ENCODE measurements at places on chromosomes 4 and X. TPM values are rescaled to one million over a fixed set of nuclear protein-coding genes. Genes with fewer than 3 reads are reported as not detected.

Gene TSPAN6
- total RNA-seq: 111 TPM

Gene HHIP
- 4.9 TPM for total RNA-seq

Gene CNKSR2
- 0.55 TPM for total RNA-seq

Gene MID1
- total RNA-seq: 47.5 TPM

Gene STBD1
- total RNA-seq: 5.4 TPM

GRCh38 chrX:115266300-115266699 lies 23.2 kb upstream of the LUZP4 start:
- no peaks in the 10 kb centered on the region for H3K27me3 ChIP-seq
- no peak for DNase-seq
- no peak overlapping the region for H3K27ac ChIP-seq
- H3K36me3 ChIP-seq: no peaks in the 10 kb centered on the region

DNA sequence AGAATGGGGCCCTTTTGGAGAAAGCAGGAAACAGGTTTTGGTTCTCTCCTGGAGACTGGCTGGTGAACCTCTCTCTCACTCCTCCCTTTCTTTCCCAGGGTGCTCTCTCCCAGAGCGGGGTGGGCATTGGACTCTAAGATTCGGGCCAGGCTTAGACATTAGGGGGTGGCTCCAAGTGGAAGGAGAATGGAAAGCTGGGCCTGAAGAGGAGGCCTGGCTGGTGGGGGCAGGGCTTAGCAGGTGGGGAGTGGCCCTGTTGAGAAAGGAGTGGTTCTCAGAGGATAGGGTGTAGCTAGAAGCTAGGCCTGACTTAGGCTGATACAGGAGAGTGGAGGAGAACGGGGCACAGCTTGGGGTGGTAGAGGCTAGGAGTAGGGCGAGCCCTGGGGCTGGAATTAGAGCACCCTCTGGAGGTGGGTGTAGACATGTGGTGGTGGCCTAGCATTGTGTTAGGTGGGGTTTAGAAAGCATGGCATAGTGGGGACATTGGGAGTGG lies 5.7 kb downstream of the PLP2 start:
- peaks cover 22% of the 10 kb centered on the region for H3K4me1 ChIP-seq
- no peak for DNase-seq
- H3K36me3 ChIP-seq: no peaks in the 10 kb centered on the region
- peak overlapping the region; percentile 76 for H3K27ac ChIP-seq

GRCh38 chrX:44514272-44514671 lies 28.4 kb downstream of the FUNDC1 start:
- H3K27me3 ChIP-seq: no peaks in the 10 kb centered on the region
- no peak overlapping the region for H3K27ac ChIP-seq
- no peak overlapping the region for H3K4me3 ChIP-seq
- no peaks in the 10 kb centered on the region for H3K36me3 ChIP-seq

GRCh38 chr4:145878501-145879435 lies 59.9 kb downstream of the ZNF827 start:
- no peaks in the 10 kb centered on the region for H3K27me3 ChIP-seq
- DNase-seq: no peak
- no peaks in the 10 kb centered on the region for H3K36me3 ChIP-seq
- H3K4me3 ChIP-seq: no peak overlapping the region
- H3K4me1 ChIP-seq: peaks cover 3% of the 10 kb centered on the region
- no peak overlapping the region for H3K27ac ChIP-seq

GRCh38 chr4:145324161-145324560 lies 143.8 kb upstream of the OTUD4 start:
- H3K36me3 ChIP-seq: no peaks in the 10 kb centered on the region
- H3K4me3 ChIP-seq: no peak overlapping the region
- H3K27ac ChIP-seq: no peak overlapping the region
- no peaks in the 10 kb centered on the region for H3K27me3 ChIP-seq
- H3K4me1 ChIP-seq: no peaks in the 10 kb centered on the region

GRCh38 chr4:67853336-67853735 lies 30.5 kb downstream of the TMPRSS11D start:
- no peak overlapping the region for H3K4me3 ChIP-seq
- H3K36me3 ChIP-seq: no peaks in the 10 kb centered on the region
- no peaks in the 10 kb centered on the region for H3K4me1 ChIP-seq
- no peak for DNase-seq
- H3K27ac ChIP-seq: no peak overlapping the region

DNA sequence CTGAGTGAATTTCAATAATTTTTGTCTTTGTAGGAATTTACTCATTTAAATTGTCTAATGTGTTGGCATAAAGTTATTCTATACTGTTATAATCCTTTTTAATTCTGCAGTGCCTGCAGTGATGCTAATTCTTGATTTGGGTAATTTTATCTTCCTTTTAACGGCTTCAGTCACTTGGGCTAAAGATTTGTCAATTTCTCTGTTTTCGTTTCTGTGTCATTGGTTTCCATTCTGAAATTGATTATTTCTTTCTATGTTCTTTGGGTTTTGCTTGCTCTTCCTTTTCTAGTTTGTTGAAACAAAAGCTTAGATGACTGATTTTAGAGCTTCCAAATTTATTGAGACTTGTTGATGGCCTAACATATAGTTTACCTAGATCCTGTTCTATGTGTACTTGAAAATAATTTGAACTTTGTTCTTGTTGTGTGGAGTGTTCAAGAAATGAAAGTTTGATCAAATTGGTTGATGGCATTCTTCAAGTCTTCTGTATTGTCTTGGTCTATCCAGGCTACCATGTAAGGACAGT lies 89.4 kb downstream of the TNIP2 start:
- no peak overlapping the region for H3K4me3 ChIP-seq
- H3K27me3 ChIP-seq: no peaks in the 10 kb centered on the region
- peak overlapping the region; percentile 42 for H3K27ac ChIP-seq
- DNase-seq: no peak
- H3K36me3 ChIP-seq: no peaks in the 10 kb centered on the region
- peaks cover 15% of the 10 kb centered on the region for H3K4me1 ChIP-seq
